Lower leg skin (tissue), 4 donors: ENCODE measurements at places on chromosomes 3 and 15. TPM values are rescaled to one million over a fixed set of nuclear protein-coding genes. Genes with fewer than 3 reads are reported as not detected.

TMEM40 gene
- 46.4 TPM for total RNA-seq

C2CD4A gene
- 0.10 TPM for total RNA-seq

TGM4 gene
- 0.26 TPM for total RNA-seq

TUSC7 gene
- not detected for total RNA-seq
